ENCODE measurements at places on chromosomes 2 and 18.

DNA sequence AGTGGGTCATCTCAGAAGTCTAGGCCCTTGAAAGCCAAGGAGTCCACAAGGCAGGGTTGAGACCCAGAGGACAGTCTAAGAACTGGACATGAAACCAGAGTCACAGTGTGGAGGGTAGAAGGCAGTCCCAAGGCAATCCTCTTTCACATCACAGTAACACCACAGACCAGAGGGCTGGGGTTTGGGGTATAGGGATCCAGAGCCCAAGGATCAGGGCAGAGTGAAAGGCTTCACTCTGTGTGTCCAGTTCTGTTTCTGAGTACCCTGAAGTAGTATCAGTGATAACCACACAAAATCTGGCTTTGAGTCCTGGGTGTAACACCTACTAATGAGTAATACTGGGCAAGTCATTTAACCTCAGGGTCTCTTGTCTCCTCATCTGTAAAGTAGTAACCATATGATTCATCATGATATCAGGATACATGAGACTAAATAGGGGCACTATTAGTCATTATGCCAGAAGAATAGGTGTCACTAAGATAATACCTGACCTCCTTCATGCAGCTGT, 91.0 kb downstream of the ICA1L start:
- DNase-seq: no peak

GRCh38 chr18:49082714-49083688, 132.2 kb upstream of the SMAD7 start:
- no peak for DNase-seq

GRCh38 chr18:21499997-21500396, 100.5 kb downstream of the ESCO1 start:
- no peak for DNase-seq

DNA sequence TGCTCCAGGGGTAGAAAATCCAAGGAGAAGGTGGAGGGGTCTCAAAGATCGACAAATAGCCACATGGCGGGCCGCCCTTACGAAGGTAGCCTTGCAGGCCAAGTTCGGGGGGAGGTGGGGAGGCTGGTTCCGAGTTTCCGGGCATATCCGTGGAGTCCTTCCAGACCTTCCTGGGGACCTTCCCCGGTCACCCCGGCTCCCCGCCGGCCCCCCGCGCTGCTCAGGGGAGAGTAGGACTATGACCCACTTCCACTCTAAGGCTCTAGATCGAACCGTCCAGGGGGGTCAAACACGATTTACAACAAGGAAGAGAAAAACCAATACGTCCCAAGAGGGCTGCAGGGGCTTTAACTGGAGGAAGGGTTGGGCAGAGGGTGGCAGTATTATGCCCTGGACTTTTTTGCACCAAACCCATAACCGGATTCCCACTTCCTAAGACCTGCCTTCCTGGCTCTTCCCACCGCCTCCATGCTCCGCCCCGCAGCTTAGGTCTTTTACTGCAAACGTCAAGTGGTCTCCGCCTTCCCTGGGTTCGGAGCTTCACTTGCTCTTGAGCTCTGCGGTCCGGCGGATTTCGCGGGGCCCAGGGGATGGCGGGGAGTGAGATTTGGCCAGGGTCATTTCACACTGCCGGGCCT, 779 bp upstream of the LYPD6 start:
- DNase-seq: no peak

- DNase-seq: no peak
Measured at GRCh38 chr2:135942936-135943688, 42.3 kb downstream of the DARS1 start.
